ENCODE measurements at places on chromosomes 7 and 10.
A peak's percentile ranks its signal among the peaks of the same experiment; 100 is the strongest.

GRCh38 chr10:6530211-6530840 lies 49.8 kb downstream of the PRKCQ start:
- DNase-seq, result no peak

DNA sequence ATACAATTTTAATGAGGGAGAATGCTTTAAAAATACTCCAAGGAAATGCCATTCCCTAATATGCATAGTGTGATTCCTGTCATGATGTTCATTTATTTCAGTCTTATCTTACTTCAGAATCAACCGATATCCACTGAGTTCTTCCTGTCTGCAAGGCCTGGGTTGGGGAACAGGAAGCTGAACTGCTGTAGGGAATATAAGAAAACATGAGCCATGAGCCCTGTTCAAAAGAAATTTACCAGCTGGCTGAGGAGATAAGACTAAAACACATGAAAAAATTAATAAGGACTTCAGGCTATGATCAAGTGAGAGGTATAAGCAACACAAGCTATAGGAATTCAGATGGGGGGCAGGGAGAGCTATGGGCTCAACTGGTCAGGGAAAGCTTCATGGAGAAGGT lies 184.7 kb downstream of the PLPP4 start:
- DNase-seq, result no peak

GRCh38 chr7:1542841-1543747 lies 12.6 kb downstream of the MAFK start:
- DNase-seq, result no peak

DNA sequence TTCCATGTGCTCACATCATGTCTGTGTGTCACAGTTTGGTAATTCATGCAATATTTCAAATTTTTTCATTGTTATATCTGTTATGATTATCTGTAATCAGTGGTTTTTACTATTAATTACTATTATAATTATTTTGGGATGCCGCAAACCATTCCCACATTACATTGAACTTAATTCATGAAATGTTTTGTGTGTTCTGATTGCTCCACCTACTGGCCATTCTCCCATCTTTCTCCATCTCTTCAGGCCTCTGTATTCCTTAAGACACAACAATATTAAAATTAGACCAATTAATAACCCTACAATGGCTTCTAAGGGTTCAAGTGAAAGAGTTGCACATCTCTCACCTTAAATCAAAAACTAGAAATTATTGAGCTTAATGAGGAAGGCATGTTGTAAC lies 398.5 kb downstream of the PCDH15 start:
- DNase-seq, result peak; percentile 53

DNA sequence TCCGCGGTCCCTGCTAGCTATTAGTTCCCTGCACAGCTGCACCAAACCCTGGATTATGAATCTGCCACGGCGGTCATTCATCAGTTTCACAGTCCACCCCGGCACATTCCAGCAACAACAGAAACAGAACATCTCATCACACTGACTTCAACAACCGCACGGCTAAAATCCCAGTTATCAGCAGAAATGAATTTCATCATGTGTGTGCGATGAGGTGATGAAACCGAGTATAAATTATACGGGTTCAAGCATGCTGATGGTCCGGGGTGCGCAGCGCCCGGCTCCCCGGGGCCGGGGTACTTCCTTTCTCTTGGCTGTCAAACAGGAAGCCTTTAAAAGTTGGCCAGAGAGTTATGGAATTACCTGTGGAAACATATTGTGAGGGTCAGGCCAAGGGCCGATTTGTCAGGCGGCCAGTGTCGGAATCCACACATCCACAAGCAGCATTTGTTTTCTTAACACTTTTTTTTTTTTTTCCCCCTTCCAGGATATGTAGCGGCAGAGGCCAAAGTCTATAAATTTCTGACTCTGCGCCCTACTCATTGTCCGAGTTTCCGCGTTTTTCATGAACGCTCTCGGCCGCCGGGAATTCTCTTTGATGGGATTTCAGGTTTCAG lies 420.9 kb upstream of the MGMT start:
- no peak for DNase-seq
